ENCODE measurements at places on chromosomes 3 and 15.

- no peak for DNase-seq
Measured at GRCh38 chr3:124512881-124513609, 217.2 kb upstream of the UMPS start.

DNA sequence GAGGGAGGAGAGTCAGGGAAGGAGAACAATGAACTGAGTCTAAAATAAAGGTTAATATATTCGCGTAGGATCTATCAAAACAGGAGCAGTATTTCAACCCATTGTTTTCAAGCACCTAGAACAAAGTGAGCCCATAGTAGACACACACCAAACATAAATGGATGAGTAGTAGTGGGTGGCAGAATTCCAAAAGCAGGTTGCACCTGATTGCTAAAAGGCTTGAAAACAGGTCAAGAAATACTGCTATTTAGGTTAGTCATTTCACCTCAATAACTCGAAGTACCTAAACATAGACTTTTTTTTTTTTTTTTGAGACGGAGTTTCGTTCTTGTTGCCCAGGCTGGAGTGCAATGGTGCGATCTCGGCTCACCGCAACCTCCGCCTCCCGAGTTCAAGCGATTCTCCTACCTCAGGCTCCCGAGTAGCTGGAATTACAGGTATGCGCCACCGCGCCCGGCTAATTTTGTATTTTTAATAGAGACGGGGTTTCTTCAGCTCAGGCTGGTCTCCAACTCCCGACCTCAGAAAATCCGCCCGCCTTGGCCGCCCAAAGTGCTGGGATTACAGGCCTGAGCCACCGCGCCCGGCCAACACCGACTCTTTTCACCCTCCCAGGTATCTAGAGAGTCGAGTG is 855 bp upstream of the ABHD5 start:
- DNase-seq: no peak

GRCh38 chr15:40219801-40220200 is 19.1 kb upstream of the PAK6 start:
- no peak for DNase-seq

DNA sequence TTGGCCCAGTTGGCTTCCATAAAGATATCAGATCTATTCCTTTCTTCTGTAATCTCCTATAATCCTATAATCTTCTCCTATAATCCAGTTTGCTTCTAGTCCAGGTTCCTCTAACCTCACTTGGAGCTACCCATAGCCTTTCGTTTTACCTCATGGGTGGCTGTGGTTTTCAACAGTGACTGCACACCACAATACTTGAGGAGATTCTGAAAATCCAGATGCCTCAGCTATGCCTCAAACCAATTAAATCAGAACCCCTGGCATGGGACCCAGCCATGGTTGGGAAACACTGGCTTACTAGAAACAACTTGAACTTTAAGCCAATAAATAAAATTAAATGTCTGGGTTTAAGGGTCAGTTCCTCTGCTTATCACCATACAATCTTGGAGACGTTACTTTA is 86.1 kb upstream of the NTRK3 start:
- DNase-seq: no peak

GRCh38 chr15:67836955-67837354 is 2.9 kb downstream of the RNU6-1 start:
- no peak for DNase-seq

DNA sequence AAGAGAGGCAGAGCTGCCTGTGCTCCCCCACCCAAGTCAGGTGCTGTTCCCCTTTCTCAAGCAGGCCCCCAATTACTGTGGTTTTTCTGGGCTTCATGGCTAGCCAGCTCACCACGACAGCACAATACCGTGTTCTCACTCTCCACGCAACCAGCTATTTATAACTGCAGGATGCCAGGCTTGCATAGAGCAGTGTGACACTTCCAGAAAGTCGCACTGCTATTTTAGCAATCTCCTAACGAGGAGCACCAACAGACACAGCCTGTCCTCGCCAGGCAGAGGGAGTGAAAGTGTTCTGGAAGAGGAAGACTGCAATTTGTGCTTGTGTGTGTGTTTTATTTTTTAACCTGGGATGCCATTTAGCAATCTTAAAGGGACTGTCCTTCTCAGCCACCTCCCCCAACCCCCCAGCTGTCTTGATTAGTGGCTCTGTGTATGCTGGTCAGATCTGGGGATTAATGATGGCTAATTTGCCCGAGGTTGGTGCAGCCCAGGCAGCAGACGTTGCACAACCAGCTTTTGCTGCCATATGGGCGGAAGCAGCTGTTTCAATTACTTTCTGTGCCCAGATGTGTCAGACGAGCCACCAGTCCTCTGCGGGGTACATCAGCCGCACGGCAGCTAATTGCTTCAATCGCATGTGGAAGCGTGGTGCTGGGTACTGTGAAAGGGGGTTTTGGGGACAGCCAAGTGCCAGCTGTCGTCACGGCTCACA is 268.0 kb upstream of the ARRDC4 start:
- no peak for DNase-seq

GRCh38 chr3:157111518-157111917 is 48.4 kb downstream of the CCNL1 start:
- no peak for DNase-seq

GRCh38 chr15:48644827-48645557 is 517 bp downstream of the FBN1 start:
- DNase-seq: peak; percentile 22

- no peak for DNase-seq
Measured at GRCh38 chr15:38084289-38084688, 149.8 kb downstream of the TMCO5A start.

- no peak for DNase-seq
Measured at GRCh38 chr3:182135056-182135455, 423.3 kb downstream of the SOX2 start.

DNA sequence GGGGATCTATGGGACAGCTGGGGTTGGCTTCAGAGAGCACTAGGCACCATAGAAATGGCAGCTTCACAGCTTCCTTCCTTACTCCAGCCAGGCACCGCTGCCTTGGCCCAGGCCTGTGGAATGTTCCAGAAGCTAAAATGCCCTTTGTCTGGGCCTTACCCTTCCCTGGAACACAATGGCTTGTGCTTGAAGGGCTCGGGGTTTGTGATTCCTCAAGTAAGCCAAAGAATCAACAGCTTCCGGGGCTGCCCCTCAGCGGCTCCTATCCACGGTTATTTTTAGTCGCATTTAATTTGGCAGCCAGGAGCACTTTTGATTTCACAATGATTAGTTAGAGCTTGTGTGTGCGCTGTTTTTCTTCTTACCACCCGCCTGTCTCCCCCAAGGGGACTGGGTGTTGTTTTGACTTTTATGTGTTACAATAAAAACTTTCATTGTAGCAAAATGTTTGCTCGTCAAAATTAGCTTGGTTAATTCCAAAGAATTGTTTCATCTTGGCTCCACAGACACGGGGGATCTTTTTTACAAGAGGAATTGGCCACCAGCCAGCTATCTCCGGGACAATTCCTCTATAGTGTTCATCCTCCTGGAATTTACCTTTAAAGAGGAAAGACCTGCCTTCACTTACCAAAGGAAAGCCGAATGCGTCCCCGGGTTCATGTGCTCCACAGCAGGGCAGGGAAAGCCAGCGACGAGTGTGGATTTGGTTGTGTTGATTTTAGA is 73.8 kb downstream of the TLE3 start:
- no peak for DNase-seq

GRCh38 chr3:129614435-129614834 is 8.0 kb upstream of the PLXND1 start:
- DNase-seq: no peak

GRCh38 chr15:41564960-41565502 is 6.0 kb downstream of the TYRO3 start:
- DNase-seq: no peak

DNA sequence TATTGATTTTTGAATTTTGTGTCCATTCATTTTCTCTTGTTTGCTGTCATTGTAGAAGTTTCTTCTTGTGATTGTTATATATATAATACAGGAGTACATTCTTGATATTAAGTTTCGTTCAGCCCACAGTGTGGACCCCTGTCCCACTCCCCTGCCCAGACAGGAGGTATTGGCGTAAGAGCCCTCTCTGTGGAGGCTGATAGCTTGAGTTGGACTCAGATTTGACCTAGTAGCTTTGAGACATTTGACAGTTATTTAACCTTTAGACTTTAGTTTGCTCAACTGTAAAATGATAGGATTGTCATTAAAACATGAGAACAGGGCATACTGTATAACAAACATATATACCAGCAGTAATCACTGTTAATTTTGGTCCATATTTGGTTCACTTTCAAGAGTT is 27.1 kb downstream of the GPR171 start:
- no peak for DNase-seq

GRCh38 chr3:187002915-187003314 is 72.6 kb downstream of the ST6GAL1 start:
- no peak for DNase-seq

GRCh38 chr15:89851673-89852341 is 37.2 kb upstream of the ANPEP start:
- no peak for DNase-seq

DNA sequence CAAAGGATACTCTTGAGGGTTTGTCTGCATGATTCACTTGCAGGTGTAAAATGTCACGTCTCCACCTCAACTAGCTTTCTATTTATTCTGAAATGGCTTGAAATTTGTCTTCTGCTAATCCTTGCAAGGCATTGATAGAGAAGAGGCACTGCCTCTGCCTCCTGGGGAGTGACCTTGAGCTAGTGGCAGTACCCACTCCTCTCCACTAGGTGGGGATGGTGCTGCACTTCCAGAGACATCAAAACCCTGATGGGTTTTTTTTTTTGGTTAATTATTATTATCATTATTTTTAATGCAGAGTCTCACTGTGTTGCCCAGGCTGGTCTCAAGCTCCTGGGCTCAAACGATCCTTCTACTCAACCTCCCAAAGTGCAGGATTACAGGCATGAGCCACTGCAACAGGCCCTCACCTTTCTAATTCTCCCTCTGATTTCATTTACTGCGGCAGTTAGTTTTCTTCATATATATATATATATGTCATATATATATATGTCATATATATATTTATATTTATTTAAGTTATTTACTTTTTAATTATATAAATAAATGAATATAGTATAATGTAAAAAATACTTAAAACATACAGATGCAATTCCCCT is 117.6 kb upstream of the EIF1B start:
- DNase-seq: peak; percentile 72

DNA sequence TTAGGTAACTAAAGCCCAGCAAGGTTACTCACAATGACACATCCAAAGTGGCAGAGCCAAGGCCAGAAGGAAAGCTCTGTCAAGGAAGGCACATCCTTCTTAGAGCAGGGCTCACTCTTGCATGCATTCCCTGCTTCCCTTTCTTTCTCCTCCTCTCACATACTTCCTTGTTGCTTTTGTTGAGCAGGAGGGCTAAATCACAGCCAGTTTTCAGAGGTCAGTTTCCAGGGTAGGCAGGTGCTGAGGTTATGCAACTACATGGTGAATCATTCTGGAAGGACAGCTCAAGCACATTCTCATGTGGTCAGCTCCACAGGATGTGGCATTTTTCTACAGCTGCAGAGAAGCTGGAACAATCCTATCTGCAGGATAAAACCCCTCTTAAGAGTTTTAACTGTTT is 275.6 kb downstream of the ZNF621 start:
- no peak for DNase-seq

DNA sequence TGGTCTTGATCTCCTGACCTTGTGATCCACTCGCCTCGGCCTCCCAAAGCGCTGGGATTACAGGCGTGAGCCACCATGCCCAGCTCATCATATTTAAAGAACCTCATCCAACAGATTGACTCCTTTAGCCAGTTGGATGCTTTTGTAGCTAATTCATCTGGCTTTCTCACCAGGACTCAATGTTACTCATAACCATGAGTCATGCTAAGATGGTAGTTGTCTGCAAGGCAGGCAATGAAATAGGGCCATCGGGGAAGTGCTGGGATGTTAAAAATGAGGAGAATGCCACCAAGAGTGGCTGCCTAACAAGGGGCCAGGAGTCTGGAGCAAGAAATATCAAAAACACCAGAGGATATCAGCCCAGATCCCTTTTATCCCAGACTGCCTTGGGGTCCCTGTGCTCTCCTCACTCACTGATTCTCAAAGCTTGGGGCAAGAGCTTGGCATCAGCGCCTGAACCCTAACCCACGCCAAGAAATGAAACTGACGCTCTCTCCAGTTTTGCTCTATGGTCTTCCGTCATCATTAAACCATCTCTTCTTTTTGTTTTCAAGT is 7.4 kb upstream of the PCOLCE2 start:
- no peak for DNase-seq

DNA sequence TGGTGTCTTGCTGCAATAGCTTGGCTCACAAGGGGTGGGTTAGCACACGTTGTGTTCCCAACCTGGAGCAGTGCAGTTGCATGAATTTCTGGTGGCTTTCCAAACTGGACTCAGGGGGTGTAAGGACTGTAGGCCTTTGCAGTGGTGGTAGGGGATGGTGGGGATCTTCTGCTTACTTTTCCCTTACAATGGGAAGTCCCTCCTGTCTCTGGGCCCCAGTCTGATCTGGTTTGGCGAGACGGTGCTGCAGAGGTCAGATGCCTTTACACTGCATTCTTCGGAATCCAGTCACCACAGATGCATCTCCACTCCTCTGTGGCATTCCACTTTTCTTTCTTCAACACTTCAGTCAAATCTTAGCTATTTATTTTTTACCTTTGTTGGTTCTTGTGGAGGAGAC is 132.1 kb downstream of the DOCK3 start:
- no peak for DNase-seq

GRCh38 chr3:133892541-133893231 is 3.0 kb downstream of the RAB6B start:
- no peak for DNase-seq

DNA sequence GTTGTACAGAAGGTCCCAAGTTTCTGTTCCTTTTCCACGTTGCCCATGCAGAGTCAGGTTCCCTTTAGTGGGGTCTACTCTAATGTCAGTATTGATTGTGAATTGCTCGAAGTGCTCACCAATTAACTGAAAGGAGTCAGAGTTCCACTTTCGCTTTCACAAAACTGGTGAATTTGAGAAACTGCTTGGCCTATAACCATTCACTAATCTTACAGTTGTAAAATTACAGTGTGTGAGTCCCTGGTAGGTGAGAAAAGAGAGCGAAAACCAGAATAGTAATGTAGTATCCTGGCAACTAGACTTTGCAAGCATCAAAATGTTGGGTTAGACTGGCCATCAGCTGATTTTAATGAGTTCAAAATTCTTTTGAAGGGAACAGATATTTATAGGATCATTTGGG is 237.5 kb upstream of the CHRM5 start:
- DNase-seq: no peak

DNA sequence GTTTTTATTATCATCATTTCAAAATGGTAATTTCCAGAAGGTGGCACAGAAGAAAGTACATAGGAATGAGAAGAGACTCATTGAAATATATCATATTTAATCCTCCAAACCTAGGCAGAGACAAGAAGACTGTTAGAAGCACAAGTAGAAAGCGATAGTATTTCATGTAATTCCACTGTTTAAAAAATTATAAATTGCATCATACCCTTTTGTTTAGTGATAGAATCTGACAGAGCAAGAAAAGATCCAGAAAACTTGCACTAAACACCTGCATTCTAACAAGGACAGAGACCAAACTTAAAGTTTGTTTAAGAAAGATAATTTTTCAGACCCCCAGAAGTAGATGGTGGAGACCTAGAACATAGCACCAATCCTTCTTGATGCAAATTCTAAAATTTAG is 56.9 kb upstream of the CD96 start:
- no peak for DNase-seq

- DNase-seq: no peak
Measured at GRCh38 chr3:181487236-181487978, 224.3 kb upstream of the SOX2 start.
